SK-N-DZ (cell line): ENCODE measurements at places on chromosomes 6 and 20.

GRCh38 chr6:114989279-114989964 is 646.6 kb upstream of the HS3ST5 start:
- DNase-seq, result no peak

DNA sequence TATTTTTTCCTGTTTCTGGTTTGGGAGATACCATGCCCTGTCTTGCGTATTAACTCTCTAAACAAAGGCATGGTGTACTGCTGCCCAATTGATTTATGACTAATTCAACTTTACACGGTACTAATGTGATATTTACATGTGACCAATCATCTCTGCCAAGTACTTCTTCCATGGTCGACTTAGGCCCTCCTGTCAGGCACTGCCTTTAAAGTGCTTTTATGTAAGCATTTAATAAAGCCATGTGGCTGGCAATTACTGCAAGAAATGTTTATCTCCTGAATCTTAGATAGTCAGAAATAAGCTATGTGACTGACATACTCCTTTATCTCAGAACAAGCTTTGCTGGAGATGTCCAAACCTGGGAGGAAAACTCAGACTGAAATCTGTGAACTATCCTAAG is 323.4 kb downstream of the BTBD3 start:
- DNase-seq, result peak; percentile 67

GRCh38 chr6:135451617-135452190 is 45.8 kb downstream of the AHI1 start:
- DNase-seq, result peak; percentile 35

GRCh38 chr6:143109196-143109595 is 48.5 kb downstream of the AIG1 start:
- no peak for DNase-seq

- no peak for DNase-seq
These were observed 89.1 kb downstream of the ME1 start for GRCh38 chr6:83341765-83342164.

DNA sequence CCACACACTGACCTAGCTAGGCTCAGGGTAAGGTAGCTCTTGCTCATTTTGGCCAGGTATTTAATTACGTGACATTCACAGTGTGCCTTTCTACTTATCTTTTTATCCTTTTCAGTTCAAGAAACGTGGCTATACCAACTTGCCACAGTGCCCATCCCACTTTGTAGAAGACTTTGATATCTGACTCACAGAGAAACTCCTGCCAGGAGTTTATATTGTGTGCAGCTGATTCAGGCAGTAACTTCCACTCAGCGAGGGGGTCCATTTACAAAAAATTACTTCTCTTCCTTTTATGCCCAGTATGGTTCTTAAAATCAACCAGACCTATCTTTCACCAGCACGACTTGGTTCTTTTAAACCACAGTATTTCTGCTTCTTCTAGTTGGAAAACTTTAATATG is 75.6 kb downstream of the PRL start:
- no peak for DNase-seq

- peak; percentile 31 for DNase-seq
These were observed 808.1 kb downstream of the MAFB start for GRCh38 chr20:39880890-39881289.

- DNase-seq, result no peak
These were observed 128.6 kb upstream of the RUNX2 start for GRCh38 chr6:45199554-45199953.

DNA sequence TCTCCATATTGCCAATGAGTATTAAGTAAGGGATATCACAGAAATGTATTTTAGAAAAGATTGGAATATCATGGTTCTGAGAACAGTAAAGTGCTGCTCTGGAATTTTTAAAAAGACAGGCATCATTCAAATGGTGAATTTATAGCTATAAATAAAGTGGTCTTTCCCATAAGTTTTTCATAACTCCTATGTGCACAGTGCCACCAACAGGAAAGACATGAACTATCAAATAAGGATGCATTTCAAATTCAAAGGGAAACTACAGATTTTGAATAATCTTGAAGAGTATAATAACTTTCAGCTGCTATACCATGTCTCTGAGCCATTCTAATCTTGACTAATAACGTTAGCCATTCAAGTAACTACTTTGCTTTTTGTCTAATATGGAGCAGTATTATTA is 456.8 kb upstream of the GJE1 start:
- no peak for DNase-seq

DNA sequence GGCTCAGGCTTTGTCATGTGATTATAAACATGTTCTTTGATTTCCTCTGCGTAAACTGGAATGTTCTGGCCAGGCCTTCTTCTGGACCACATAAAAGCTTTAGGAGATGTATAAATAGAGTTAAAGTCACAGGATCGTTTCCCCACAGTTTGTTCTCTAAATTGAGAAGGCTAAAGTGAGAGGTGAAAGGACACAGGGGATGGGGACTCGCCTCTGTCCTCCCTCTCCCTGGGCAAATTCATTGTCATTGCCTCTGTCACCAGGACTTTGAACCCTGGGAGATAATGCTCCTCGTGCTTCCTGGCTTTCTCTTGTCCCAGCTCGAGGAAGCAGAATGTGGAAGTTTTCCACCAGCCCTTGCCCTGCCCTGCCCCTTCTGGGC is 20.3 kb upstream of the ZFAND3 start:
- DNase-seq, result no peak

- no peak for DNase-seq
These were observed 35.6 kb upstream of the TGM3 start for GRCh38 chr20:2260250-2260649.

DNA sequence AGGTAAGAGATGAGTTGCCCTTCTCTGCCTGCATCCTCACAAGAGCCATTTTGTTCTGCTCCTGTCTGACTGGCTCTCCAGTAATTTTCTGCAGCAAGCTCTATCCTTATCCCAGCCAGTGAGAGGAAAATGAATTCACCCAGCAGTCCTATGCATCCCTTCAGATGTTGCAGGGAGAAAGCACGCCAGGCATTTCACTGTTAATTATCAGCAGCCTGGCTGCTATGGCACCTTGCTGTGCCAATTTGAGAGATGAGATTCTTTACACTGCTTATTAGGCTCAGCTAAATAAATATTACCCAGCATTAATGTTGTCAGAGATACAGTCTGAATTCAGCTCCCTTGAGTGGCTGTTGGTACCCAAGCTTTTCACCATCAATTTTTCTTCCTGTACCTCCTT is 61.1 kb upstream of the SNAP25 start:
- DNase-seq, result no peak

DNA sequence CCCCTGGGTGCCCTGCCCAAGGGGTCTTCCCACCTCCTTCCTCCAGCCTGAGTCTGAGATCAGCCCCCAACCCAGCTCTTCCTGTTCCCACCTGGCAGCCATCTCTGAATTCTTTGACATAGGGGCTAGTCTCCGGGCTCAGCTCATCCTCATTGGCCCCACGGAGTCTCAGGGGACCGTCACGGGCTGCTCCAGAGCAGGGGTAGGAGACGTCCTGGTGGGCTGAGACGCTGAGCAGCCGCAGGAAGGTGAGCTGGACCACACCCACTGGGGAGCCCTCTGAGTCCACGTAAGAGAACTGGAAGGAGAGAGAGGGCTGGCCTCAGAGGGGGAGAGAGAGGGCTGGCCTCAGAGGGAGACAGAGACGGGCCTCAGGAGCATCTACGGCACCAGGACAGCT is 28.1 kb downstream of the COL11A2 start:
- DNase-seq, result no peak

DNA sequence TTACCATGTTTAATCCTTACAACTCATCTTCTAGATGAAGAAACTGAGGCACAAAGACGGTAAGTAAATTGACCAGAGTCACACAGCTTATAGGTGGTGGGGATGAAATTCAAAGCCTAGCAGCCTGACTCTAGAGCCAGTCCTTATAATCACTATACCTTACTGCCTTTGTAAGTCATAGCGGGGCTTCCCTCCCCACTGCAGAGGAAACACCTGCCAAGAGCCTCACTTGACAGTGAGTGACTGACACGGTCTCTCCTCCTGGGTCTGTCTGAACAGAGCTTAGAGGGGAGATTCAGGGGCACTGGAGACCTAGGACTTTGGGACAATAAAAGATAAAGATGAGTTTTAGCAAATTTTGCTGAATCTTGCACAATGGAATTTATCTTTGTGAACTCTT is 12.8 kb downstream of the SUN5 start:
- no peak for DNase-seq

GRCh38 chr6:14440940-14441781 is 323.6 kb downstream of the CD83 start:
- no peak for DNase-seq

GRCh38 chr6:169387809-169388383 is 134.2 kb upstream of the THBS2 start:
- DNase-seq, result no peak

- DNase-seq, result no peak
These were observed 37.0 kb downstream of the MDFI start for GRCh38 chr6:41675176-41675775.

- DNase-seq, result no peak
These were observed 295.0 kb upstream of the PRDM1 start for GRCh38 chr6:105791179-105791578.

- DNase-seq, result no peak
These were observed 486 bp downstream of the FKBP1A start for GRCh38 chr20:1392443-1392692.

GRCh38 chr6:15845492-15845891 is 182.7 kb upstream of the DTNBP1 start:
- DNase-seq, result no peak

- no peak for DNase-seq
These were observed 8.3 kb downstream of the WRNIP1 start for GRCh38 chr6:2773449-2773848.

- no peak for DNase-seq
These were observed 343.6 kb upstream of the SASH1 start for GRCh38 chr6:147999001-147999540.

- no peak for DNase-seq
These were observed 9.5 kb upstream of the DST start for GRCh38 chr6:56652231-56652630.

- DNase-seq, result no peak
These were observed 57.7 kb downstream of the DHX35 start for GRCh38 chr20:39019805-39020325.

DNA sequence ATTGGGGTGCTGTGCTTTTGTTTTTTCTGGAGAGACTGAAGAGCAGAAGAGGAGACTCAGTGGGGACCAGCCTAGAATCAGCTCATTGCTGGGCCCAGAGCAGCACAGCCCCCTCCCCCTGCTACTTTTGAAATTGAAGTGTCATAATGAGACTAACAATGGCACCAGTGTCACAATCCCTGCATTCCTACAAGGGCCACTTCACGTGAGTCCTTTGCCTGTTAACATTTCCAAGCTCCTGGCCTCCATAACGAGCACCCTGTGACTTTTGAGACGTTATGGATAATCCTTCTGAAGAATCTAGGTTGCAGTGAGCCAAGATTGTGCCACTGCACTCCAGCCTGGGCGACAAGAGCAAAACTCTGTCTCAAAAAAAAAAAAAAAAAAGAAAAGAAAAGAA is 41.7 kb downstream of the CNBD2 start:
- no peak for DNase-seq

- DNase-seq, result no peak
These were observed 144.4 kb upstream of the MAN1A1 start for GRCh38 chr6:119493980-119494379.

DNA sequence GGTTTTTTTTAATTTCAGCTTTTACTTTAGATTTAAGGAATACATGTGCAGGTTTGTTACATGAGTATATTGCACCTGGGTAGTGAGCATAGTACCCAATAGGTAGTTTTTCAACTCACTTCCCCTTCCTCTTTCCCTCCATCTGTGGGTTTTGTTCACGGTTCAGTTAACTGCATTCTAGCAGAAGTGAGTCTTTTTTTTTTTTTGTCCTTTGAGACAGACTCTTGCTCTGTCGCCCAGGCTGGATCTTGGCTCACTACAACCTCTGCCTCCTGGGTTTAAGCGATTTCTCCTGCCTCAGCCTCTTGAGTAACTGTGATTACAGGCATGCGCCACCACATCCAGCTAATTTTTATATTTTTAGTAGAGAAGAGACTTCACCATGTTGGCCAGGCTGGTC is 8.7 kb downstream of the UBR2 start:
- DNase-seq, result no peak

- DNase-seq, result peak; percentile 18
These were observed 33.7 kb upstream of the IYD start for GRCh38 chr6:150334790-150335783.

- DNase-seq, result no peak
These were observed 70.1 kb downstream of the PHF3 start for GRCh38 chr6:63705707-63706106.

DNA sequence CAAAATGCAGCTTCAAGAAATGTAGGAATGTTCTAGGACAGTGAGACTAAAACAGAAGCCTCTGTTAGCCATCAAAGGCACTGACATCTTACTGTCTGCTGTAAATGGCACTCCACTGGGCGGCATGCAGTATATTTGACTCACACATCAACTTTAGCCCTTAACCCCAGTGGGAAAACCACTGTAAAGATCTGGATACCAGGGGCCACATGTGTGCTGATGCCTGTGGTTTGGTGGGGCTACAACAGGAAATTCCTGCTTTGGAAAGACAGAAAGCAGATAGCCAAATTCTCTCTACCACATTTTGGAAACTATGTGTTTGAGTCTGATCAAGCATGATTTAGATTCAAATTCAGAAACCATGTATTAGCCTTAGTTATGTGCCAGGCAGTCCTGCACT is 4.3 kb downstream of the PFDN4 start:
- DNase-seq, result no peak

GRCh38 chr20:35146920-35147574 is at the start of gene EDEM2:
Gene EDEM2 (minus strand): TSS chr20:35147336. CDS start chr20:35147258, 78 bp downstream.
- DNase-seq, result peak; percentile 98

- no peak for DNase-seq
These were observed 23.5 kb upstream of the SMIM29 start for GRCh38 chr6:34272013-34272926.

GRCh38 chr6:105608711-105609374 is 206.0 kb upstream of the PREP start:
- no peak for DNase-seq

- DNase-seq, result peak; percentile 97
These were observed 114.7 kb downstream of the PSMB1 start for GRCh38 chr6:170438402-170438753.

- DNase-seq, result no peak
These were observed 262.4 kb downstream of the PLCB1 start for GRCh38 chr20:8394308-8394945.

DNA sequence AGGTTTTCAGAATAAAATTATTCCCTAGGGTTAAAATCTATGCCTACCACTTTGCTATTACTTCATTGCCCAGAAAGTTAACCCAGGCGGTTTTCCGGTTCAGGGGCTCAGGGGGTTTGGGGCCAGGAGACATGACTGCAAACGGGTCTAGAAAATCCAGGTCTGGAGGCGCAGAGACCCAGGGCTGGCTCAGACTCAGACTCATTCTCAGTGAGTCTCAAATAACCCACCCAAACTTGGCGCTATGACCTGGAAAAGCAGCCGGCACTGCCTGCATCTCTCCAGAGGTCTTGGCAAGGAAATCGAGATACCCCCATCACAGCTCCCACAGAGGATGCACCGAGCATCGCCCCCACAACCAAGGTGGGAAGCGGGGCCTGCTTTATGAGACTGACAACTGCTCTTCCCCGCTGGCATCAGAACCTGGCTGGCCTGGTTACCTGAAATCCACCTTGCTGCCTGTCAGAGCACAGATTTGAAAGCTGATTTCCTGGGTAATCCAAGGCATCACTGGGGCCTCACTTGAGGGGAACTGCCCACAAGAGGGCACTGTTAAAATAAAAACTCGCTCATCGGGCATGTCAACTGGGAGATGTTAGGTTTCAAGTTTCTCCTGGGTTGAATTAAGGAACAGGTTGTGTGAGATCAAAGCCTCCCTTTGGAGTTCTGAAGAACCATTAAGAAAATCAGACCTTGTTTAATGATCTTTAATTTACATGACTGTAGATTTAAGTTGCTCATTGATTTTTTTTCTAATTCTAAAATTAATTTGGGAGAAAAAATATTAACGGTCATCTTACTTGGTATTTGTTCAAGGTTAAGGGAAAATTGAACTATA is 55.1 kb downstream of the KIF16B start:
- DNase-seq, result peak; percentile 54
